ENCODE measurements at places on chromosomes 5 and 9.

DNA sequence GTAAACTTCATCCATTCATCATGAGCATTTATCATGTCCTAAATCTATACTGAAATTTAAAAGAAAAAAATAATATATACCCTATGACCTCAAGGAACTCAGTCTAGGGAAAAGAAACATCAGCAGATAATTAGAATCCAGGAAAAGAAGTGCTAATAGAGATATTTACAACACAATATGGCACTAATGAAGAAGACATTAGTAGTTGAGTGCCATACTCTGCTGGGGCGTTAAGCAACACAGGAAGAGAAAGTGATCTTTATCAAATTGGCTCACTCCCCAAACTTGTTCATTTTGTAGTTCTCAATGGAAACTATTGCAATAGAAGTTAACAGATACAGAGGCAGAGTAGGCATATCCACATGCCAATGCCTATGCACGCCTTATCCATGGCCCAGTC lies 27.5 kb downstream of the GABRA6 start:
- DNase-seq, result no peak

GRCh38 chr9:76812591-76812990 lies 48.4 kb downstream of the PCA3 start:
- DNase-seq, result no peak

GRCh38 chr9:134340475-134341160 lies 14.4 kb downstream of the RXRA start:
- DNase-seq, result no peak

- DNase-seq, result no peak
These were observed 142.3 kb downstream of the ROR2 start for GRCh38 chr9:91807643-91808246.

DNA sequence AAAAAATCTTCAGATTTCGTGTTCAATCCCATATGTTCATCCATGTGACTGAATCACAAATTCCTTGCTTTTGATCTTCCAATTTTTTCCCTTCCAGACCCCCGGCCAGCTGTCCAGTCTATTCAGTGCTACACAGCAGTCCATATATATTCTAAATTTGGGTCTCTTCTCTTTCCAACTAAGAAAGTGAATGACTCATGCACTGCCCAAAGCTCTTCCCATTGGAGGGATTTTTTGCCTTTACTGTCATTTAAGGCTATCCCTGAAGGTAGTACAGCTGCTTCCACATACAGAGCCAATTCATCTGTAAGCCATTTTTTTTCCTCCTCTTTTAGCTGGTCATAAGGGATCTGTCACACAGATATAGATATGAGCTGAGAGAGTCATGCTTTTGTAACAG lies 478.3 kb downstream of the DMRT2 start:
- DNase-seq, result no peak

DNA sequence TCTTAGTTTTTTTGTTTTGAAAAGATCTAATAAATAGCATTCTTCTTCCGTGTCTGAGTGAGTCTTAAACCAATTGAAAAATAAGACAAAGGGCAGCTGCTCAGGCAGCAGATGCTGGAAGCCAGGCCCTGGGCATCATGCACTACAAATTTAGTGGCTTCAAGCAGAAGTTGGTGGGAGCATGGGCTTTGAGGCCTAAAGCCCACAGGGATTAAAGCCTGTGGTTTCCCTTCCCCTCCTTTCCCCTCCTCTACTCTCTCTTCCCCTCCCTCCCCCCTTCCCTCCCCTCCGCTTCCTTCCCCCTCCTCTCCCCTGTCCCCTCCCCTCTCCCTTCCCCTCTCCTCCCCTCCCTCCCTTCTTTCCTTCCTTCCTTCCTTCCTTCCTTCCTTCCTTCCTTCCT lies 20.1 kb upstream of the KIF4B start:
- no peak for DNase-seq

GRCh38 chr9:88388203-88388885 lies at the start of gene SPIN1:
SPIN1 (plus strand) TSS chr9:88388444; CDS start chr9:88426540, 38,096 bp downstream.
- peak; percentile 71 for DNase-seq

DNA sequence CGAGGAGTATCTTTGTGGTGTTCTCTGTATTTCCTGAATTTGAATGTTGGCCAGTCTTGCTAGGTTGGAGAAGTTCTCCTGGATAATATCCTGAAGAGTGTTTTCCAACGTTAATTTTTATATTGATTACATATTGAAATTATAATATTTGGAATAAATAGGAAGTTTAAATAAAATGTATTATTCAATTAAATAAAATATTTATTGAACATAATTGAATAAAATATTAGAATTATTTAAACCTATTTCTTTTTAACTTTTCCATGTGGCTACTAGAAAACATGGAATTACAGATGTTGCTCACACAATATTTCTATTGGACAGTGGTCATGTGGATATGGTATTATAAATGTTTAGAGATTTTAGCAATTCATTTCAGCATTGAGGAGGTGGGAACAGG lies 170.8 kb upstream of the FST start:
- DNase-seq, result no peak

- DNase-seq, result no peak
These were observed 8.9 kb downstream of the B4GALT1 start for GRCh38 chr9:33157960-33158842.

DNA sequence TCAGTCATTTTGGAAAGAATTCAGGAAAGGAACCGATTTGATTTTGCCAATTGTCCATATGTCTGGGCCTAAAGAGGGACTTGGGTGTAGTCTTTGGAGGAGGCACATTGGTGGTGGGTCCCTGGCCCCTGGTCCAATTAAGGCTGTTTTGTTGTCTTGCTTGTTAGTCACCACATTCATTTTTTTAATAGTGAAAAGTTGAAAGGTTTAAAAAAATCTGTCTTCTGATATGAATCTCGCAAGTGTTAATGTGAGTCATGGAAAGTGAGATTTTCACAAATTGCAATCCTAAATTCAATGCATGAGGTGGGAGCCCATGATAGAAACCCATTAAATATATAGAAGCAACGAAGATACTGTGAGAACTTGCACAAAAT lies 165.9 kb upstream of the OTULINL start:
- no peak for DNase-seq

GRCh38 chr5:173245319-173246134 lies 10.5 kb upstream of the NKX2-5 start:
- DNase-seq, result no peak

GRCh38 chr9:250039-250438 lies 35.4 kb downstream of the DOCK8 start:
- no peak for DNase-seq

GRCh38 chr5:82917584-82917983 lies 159.6 kb downstream of the TMEM167A start:
- DNase-seq, result no peak

DNA sequence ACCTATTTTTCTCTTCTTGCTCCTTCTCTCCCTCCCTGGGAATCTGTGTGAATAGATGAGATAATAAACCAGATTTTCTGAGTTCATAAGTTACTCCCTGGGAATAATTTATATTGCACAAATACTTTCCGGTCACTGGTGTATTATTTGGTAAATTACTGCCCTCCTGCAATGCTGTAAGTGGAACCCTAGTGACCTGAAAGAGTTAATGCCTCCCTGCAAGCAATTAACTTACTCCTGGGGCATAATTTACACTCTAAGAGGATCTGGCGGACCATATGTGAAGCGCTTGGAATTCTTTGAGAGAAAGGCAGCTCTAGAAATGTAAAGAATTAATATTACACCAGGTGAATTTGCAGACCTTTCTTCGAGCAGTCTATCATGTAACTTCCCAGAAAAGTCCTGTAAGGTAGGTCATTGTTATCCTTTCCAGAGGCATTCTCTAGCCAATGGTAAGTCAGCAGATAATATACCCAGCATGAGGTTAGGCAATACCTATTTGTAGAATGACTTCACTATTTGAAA lies 7.0 kb upstream of the GDNF start:
- DNase-seq, result no peak

DNA sequence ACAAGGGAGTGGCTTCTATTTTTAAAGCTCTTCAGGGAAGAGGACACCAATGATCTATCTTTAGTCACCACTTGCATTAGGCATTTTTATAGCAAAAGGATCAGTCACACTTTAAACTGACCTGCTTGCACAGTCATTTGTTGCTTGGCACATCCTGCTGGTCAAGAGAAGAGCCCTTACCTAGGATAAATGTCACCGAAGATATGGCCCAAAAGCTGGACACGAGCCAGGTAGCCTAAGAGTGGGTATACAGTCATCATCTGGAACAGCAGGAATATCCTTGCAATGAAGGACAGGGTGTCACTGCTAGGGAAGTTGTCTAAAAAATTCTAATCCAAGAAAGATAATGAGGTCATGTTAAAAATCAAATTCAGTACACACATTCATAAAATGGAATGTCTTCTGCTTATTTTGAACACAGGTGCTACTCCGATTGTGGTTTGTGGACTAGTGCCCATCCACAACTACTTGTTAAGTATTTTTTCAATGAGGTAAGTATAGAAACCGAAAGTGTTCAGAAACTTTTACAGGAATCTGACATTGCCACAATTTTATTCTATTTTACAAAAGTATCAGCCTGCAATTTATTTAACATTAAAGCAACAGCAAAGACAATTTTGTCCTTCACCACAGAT lies 78.4 kb downstream of the SLC38A9 start:
- DNase-seq, result no peak

DNA sequence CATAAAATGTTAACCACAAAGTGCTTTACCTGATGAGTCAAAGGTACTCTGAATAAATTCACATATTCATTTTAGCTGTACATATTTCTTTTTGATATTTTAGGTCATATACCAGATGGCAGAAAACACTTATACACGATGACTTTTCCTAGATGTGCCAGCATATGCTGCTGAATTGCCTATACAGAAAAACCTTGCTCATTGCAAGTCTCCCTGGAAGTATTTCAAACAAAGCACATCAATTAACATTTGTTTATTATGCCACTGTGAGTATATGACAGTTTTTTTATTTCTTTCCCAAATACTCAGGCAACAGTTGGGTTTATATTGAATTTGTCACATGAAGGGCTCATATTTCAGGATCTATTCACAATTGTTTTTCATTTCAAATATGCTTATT lies 180.8 kb downstream of the TMEM232 start:
- DNase-seq, result no peak

- DNase-seq, result no peak
These were observed 48.7 kb upstream of the LRRC19 start for GRCh38 chr9:27054125-27054524.

DNA sequence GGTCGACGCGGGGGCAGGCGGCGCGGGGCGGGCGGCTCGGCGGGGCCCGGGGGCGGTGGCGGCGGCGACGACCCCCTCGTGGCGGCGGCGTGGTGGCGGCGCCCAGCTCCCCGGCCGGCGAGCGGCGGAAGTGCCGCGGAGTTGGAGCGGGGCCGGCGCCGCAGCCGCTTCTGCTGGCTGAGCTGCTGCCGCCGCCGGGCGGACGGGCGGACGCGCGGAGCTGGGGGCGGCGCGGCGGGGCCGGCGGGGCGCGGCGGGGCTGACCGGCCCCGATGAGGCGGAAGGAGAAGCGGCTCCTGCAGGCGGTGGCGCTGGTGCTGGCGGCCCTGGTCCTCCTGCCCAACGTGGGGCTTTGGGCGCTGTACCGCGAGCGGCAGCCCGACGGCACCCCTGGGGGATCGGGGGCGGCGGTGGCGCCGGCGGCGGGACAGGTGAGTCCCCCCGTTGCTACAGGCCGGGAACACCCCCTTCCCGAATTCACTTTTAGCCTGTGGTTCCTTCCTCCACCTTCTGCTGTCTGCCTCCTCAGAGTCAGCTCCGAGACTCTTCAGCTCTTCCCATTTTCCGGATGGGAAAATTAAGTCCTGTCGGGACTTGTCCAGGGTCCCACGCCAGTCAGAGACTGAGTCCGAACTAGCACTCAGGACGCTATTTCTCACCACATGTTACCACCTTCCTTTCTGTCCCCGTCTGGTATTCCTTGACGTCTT lies at the start of gene GALNT10:
Gene GALNT10, plus strand, starts transcription at position 139 of the 710 bp plus-strand sequence. Its CDS starts 134 bp downstream, at position 273.
- peak; percentile 65 for DNase-seq

DNA sequence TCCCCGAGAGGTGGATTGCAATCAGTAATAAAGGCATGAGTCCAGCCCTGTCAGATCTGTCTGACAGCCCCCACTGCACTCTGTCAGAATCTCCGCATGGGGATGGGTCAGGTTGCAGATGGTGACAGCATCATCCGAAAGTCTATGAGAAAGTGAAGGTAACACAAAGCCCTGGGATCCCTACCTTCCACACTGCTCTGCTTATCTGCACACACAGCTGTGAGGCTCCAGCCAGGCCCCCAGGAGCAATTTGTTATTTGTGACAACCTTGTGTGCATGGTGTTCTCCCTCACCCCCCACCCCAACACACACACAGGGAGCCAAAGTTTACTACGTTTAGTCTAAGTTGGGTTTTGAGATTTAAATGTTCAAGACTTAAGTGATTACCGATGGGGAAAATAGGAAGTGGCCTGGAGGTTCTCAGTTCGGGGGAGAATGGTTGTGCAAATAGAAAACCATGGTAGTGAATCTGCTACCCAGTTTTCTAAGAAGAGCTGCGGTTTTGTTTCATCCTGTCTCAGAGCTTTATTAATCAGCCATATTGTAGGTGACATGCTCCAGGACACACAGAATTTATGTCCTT lies 92.7 kb downstream of the SV2C start:
- no peak for DNase-seq

GRCh38 chr5:68817632-68818031 lies 276.2 kb upstream of the SLC30A5 start:
- no peak for DNase-seq

- no peak for DNase-seq
These were observed 696.5 kb downstream of the NR2F1-AS1 start for GRCh38 chr5:92884469-92884868.

DNA sequence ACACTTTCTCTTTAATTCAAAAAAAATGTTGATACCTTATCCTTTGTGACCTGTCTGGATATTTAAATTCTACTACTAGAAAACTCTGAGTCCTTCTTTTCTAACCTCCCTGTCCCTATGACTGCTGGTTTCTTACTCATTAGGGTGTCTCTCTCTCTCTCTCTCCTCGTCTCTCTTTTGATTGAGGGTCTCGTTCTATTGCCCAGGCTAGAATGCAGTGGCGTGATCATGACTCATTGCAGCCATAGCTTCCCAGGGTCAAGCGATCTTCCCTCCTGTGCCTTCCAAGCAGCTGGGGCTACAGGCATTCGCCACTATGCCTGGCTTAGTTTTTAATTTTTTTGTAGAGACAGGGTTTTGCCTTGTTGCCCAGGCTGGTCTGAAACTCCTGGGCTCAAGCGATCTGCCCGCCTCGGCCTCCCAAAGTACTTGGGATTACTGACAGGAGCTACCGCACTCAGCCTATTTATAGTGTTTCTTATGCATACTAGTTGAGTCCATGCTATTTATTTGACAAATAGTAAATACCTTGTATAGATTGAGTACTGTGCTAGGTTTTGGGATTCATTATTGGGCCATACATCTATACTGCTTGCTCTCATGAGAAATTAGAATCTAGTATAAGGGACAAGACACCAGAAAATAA lies 61.9 kb downstream of the NSD1 start:
- DNase-seq, result no peak

DNA sequence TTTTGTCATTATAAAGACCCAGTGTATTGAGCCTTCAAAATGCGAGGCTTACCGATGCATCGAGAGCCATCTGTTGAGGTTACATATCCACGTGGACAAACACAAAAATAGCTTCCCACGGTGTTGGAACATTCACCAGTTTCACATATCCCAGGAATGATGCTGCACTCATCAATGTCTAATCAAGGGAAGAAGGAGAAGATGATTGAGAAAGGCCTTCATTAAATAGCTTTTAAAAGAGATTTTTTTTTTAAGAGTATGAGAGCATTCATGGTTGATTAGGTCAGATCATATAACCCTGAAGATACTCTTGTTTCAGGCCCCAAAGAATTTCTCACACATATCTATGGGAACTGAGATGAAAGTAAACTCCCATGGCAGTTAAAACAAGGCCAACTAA lies 129.4 kb downstream of the FBN2 start:
- DNase-seq, result no peak

GRCh38 chr5:88666761-88667495 lies 216.1 kb downstream of the MEF2C start:
- no peak for DNase-seq
